Fibroblast of lung (primary cell): ENCODE measurements at places on chromosomes 2 and 18. TPM values are rescaled to one million over a fixed set of nuclear protein-coding genes. Genes with fewer than 3 reads are reported as not detected.

The GLB1L gene
- polyA plus RNA-seq: 12.8 and 16.9 TPM in 2 replicates

The MOCOS gene
- 2.0 TPM in 2 replicates for polyA plus RNA-seq

GRCh38 chr2:214492152-214492551, 81.3 kb downstream of the VWC2L start:
- DNase-seq: no peak
- no peaks in the 10 kb centered on the region for H3K27me3 ChIP-seq
- H3K4me3 ChIP-seq: no peak overlapping the region
- H3K36me3 ChIP-seq: no peaks in the 10 kb centered on the region
- H3K27ac ChIP-seq: no peak overlapping the region

- H3K4me1 ChIP-seq: no peaks in the 10 kb centered on the region
- H3K27me3 ChIP-seq: no peaks in the 10 kb centered on the region
- H3K36me3 ChIP-seq: peaks cover 2% of the 10 kb centered on the region
- DNase-seq: no peak
Observed at GRCh38 chr2:208297961-208298360, 31.9 kb downstream of the PIKFYVE start.

The ALPP gene
- not detected in 2 replicates for polyA plus RNA-seq

DNA sequence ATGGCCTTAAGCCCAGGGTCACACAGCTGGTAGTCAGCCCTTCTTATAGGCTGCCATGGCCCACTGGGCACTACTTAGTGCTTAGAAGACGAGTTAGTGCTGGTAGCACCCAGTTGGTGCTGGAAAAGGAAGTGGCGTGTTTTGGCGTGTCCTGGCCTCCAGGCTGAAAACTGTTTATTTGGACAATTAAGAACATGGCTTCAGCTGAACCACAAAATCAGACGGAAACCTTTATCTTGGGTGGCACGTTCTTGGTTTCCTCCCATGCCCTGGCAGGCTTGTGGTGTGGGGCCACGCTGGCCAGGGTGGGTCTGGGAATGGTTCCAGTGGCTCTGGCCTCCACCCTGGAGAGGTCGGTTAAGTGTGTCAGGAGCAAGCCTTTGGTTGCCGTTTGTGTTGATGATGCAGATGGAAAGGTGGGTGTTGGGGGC, 141.5 kb upstream of the HAAO start:
- no peaks in the 10 kb centered on the region for H3K27me3 ChIP-seq
- DNase-seq: no peak
- H3K27ac ChIP-seq: no peak overlapping the region
- peaks cover 30% of the 10 kb centered on the region for H3K4me1 ChIP-seq

The NT5C1B gene
- polyA plus RNA-seq: not detected in 2 replicates

DNA sequence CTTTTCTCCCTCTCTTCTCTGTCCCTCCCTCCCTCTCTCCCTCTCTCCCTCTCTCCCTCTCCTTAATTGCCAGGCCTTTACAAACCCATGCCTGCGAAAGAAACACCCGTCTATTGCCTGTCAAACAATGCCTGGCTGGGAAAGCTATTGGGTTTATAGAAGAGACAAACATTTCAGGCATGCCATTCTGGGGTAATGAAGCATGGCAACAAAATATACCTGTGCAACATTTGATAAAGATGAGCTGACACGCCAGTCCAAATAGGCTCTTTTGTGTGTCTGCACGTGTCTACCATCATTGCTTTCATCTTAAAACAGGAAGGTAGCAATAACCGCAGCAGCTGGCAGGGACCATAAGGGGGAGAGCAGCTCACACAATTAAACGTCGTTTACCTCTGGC, 282.1 kb downstream of the ZNF516 start:
- no peak overlapping the region for H3K27ac ChIP-seq
- H3K4me1 ChIP-seq: no peaks in the 10 kb centered on the region
- H3K27me3 ChIP-seq: no peaks in the 10 kb centered on the region

The UGT1A8 gene
- polyA plus RNA-seq: not detected in 2 replicates

The CAPN14 gene
- polyA plus RNA-seq: 0.05 and 0.07 TPM in 2 replicates

- no peak for DNase-seq
- no peak overlapping the region for H3K27ac ChIP-seq
- H3K27me3 ChIP-seq: no peaks in the 10 kb centered on the region
- no peaks in the 10 kb centered on the region for H3K36me3 ChIP-seq
- no peaks in the 10 kb centered on the region for H3K4me1 ChIP-seq
Observed at GRCh38 chr2:206230060-206230762, 44.3 kb upstream of the ZDBF2 start.
